ENCODE measurements at places on chromosomes 4 and X. TPM values are rescaled to one million over a fixed set of nuclear protein-coding genes. Genes with fewer than 3 reads are reported as not detected.

Gene FREM3
- total RNA-seq: not detected

Gene FAM9B
- total RNA-seq: not detected

Gene RPS6KA6
- 1.8 TPM for total RNA-seq

Gene PLS3
- total RNA-seq: 60.6 TPM

Gene CSAG2
- not detected for total RNA-seq

DNA sequence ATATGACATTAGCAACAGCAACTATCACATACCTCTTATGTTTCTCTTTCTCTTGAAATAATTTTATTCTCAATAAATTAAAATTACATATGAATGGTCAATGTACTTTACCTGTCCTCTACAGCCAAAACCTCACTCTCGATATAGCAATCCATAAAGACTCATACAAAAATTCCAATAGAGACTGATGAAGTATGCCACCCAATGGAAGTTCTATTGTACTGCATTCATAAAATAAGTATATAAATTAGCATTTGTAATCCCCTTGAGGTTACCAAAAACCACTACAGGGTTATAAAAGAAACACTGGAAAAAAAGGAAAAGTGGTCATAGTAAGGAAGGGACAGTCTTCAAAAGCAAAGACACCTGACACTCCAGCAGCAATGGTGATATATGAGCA, 32.8 kb downstream of the CLDN2 start:
- no peak for DNase-seq

GRCh38 chr4:104421566-104421965, 73.1 kb downstream of the CXXC4 start:
- no peak for DNase-seq

- DNase-seq: no peak
Observed at GRCh38 chr4:180636696-180637404, 1606.4 kb upstream of the TENM3 start.

DNA sequence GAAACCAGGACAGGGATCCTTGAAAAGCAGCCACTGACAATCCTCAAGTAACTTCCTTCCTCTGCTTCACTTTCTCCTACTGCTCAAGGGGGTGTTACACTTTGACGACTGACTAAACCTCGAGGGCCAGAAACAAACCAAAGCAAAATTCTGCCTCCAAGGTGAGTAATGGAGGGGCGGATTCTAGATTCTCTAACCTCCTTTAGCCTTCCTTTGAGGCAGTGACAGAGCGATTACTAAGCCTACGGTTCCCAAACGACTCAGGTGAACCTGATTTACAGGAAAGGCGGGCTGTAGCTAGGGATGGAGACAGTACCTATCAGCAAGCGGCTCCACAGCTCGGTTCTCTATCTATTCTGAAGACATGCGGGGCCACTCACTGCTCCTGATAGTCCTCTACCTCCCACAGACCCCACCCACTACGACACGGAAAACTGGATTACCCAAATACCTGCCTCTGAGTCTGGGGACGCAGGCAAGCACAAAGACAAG, 487 bp downstream of the TBCK start:
- DNase-seq: peak; percentile 24

All from omental fat pad (tissue), 4 donors.